ENCODE measurements at places on chromosomes 11 and 22. TPM values are rescaled to one million over a fixed set of nuclear protein-coding genes. Genes with fewer than 3 reads are reported as not detected.

GLYATL2 gene
- total RNA-seq = not detected

TTLL8 gene
- total RNA-seq = not detected

TAF6L gene
- total RNA-seq = 42.9 TPM

JAM3 gene
- 34.4 TPM for total RNA-seq

VSIG10L2 gene
- not detected for total RNA-seq

MYRF gene
- total RNA-seq = 4.2 TPM

OR4D5 gene
- total RNA-seq = not detected

CTSW gene
- not detected for total RNA-seq

C22orf42 gene
- total RNA-seq = not detected

AHNAK gene
- total RNA-seq = 11.2 TPM

CBLIF gene
- total RNA-seq = not detected

LRRC56 gene
- total RNA-seq = 1.5 TPM

All from H7 (cell line).